ENCODE measurements at places on chromosomes 11 and 22.

- DNase-seq = peak; percentile 47
Measured at GRCh38 chr11:57873196-57873911, 111.8 kb downstream of the CTNND1 start.

DNA sequence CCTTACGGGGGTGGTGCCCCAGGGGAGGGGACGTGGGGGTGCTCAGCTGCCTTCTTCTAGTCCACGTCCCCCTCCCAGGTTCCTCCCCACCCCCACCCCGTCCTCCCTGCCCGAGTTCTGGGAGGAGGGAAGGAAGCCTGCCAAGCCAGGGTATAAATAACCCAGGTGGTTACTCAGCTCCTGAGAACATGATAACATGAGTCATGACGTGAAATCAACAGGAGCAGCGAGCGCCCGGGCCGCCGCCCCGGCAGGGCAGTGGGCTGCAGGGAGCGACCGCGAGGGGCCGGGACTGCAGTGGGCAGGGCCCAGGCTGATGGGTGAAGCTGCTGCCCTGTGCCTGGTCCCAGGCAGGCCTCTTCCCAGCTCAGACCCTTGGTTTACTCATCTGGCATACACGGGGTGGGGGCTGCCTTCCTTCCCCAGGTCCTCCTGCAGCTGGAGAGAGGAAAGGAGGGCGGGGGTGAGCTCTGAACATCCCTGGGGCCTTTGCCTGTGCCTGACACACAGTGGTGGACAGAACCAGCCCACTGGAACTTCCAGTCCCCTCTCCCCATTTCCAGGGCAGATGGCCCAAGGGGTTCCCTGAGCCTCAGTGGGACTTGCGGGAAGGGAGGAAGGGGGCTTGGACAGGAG, 8.8 kb upstream of the PDGFB start:
- DNase-seq = peak; percentile 93

GRCh38 chr11:120972621-120973020, 51.3 kb upstream of the TBCEL start:
- DNase-seq = no peak

DNA sequence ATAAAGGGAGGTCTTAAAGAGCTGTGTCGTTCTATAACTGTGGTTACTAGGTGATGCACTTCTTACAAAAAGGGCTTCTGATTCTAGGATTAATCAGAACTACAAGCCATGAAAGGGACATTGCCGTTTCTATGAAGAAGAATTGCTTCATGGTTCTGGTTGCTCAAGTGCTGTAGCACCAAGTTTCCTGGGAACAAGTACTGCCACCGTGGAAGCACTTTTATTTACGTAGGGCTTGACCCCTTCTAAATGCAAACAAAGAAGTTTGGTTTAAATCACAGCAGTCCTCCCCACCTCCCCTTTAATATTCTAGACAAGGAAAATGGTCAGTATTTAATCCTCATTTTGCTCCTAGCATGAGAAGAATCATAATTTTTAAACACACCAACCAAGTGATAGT, 9.8 kb downstream of the YAP1 start:
- peak; percentile 72 for DNase-seq

GRCh38 chr11:119759747-119760412, 30.9 kb upstream of the NECTIN1 start:
- DNase-seq = no peak

All from renal cortical epithelial cell (primary cell).